ENCODE measurements at places on chromosomes 16 and 17.

- DNase-seq = no peak
These were observed 79.1 kb downstream of the RAB11FIP4 start for GRCh38 chr17:31470592-31470991.

GRCh38 chr16:87792205-87792565 is 26.4 kb upstream of the KLHDC4 start:
- no peak for DNase-seq

DNA sequence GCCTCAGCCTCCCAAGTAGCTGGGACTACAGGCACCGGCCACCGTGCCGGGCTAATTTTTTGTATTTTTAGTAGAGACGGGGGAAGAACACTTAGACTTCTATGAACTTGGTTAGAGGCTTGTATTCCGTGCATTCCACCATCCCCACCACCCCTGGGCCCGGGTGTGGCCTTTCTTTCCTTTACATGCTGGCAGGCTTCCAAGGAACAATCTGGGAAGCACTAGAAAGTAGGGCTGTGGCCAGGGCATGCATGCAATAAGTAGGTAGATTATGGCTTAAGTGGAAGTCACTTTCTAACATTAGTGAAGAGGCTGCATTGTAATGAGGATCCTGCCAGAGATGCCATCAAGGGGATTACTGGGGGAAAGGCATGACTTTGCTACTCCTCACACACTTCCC is 171.6 kb downstream of the SHISA6 start:
- no peak for DNase-seq

DNA sequence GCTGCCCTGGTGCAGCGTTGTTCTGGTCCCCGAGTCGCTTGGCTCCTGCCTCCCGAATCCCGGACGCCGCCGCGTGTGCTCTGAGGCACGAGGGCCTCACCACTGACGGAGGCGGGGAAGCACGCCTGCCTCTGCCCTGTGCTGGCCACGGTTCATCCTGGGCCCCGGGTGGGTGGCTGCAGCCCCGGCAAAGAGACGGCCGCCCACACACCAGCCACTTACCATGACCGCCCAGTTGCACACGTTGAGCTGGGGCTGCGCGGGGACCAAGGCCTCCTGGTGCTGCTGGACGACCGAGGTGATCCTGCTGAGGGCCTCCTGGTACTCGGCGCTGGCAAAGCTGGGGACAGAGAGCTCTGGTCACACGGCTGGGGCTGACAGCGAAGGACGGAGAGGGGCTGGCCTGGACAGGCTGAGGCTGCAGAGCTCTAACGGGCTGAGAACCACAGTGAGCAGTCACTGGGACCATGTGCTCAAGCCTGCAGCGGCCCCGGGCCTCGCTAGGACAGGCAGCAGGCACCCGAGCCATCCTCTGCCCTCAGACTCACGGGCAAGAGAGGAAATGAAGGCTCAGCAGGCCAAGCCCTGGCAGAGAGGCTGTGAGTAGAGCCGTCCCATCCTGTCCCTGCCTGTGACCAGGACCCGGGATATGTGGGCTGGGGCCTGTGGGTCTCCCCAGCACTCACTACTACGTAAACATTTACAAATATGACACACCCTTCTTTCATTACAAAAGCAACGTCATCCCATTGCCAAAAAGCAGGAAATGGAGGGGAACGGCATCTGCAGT is 6.3 kb upstream of the APRT start:
- DNase-seq = no peak

DNA sequence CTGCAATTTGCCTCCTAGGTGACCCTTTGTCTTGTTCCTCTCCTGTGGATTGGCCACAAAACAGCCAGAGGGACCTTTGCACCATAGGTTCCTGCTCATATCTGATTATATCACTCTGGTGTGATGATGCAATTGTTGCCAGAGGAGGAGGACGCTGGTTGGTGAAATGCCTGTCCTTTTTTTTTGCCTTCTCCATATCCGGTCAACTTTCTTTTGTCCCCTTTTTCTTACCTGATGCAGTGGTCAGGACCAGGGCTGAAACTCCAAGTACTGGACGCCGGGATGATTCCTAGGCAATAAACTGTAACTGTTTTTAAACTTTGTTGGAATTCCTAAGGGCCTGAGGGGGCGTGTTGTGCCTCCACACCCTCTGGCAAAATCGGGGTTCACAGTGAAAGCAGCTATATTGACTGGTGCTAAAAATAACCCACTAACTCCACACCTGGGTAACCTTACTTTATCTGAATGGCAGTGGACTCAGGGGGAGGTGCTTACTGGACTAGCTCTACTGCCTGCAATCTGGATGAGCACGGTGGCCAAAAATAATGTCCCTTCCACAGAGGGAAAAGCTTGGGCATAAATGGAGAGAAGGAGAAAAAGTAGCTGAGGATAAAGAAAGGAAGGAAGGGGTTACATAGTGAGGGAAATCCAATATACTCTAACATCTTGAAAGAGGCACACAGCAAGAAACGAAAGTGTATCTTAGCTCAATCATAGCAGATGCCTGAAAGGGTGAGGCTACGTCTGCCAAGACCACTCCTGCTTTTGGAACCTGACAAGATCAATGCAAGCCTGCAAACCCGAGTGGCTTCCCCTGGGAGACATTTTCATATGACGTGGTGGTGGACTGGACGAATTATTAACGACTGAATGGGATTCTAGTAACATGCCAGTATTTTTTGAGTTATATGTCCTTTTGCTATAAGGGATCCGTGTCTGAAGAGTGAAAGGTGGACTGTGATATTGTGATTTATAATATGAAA is 28.4 kb upstream of the ZNF423 start:
- no peak for DNase-seq

DNA sequence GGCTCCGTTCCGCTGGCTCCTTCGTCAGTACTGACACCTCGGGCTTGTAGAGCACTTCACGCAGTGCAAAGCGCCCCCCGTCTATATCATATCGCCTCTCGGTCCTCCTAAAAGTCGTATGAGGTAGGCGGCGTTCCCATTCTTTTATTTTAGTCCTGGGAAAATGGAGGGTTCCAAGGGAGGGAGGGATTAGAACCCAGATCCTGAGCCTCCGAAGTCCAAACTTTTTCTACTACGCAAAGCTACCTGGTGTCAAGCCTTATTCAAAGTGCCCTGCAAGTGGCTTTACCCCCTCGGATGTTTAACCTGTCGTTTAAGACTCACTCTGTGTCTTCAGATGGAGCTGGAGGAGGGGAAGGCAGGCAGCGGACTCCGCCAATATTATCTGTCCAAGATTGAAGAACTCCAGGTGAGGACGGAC is 348 bp upstream of the FTSJ3 start:
- DNase-seq = no peak

DNA sequence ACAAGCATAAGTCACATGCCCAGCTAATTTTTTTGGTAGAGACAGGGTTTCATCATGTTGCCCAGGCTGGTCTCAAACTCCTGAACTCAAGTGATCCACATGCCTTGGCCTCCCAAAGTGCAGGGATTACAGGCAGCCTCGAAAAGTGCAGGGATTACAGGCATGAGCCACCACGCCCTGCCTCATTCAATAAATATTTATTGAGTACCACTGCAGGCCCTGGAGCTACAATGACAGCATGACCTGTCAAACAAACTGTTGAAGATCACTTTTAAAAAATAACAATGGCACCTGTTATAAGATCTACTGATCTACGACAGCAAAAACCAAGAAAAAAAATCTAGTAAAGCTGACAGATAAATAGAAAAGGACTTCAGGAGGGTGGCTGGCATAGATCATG is 76.3 kb downstream of the CEP95 start:
- DNase-seq = no peak

Measured in activated T-cell treated with anti-CD3 and anti-CD28 coated beads, Interleukin-2, amount 50 U/mL, for 72 hours (primary cell).